ENCODE measurements at places on chromosomes 2 and 18. TPM values are rescaled to one million over a fixed set of nuclear protein-coding genes. Genes with fewer than 3 reads are reported as not detected.

OSR1 gene
- total RNA-seq = not detected

ALLC gene
- total RNA-seq = not detected

SCN3A gene
- total RNA-seq = not detected

FAM237A gene
- not detected for total RNA-seq

LRRTM4 gene
- total RNA-seq = not detected

CDK5R2 gene
- total RNA-seq = not detected

HOXD4 gene
- total RNA-seq = not detected

ADI1 gene
- total RNA-seq = 41.6 TPM

FZD7 gene
- total RNA-seq = 0.23 TPM

IL36B gene
- not detected for total RNA-seq

PPP1R1C gene
- total RNA-seq = not detected

DLX1 gene
- total RNA-seq = not detected

MIB1 gene
- 37.0 TPM for total RNA-seq

DTNA gene
- 0.25 TPM for total RNA-seq
